T-helper 17 cell (primary cell): ENCODE measurements at places on chromosomes 6 and 20.

- peak overlapping the region; percentile 98 for H3K27ac ChIP-seq
- peaks cover 2% of the 10 kb centered on the region for H3K36me3 ChIP-seq
- H3K27me3 ChIP-seq: no peaks in the 10 kb centered on the region
- peak overlapping the region; percentile 98 for H3K4me3 ChIP-seq
- DNase-seq: no peak
- peaks cover 15% of the 10 kb centered on the region for H3K4me1 ChIP-seq
Measured at GRCh38 chr20:35277127-35277526, 795 bp downstream of the MMP24OS start.

DNA sequence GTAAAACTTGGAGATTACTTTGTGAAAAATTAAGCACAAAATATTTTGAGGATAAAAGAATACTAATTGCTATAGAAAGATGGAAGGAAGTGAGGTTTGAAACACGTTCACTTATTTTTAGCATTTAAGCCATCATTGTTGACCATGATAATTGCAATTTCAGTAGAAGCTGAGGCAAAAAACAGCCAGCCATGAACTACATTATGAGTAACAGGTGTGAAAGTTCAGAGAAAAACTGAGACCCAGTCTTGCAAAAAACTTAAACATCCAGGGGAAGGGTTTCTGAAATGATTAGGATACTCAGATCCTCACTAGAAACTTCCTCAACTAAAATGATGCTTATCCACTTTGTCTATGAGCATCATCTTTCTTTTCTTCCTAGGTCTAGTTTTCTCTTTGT lies 619.4 kb downstream of the PHF3 start:
- DNase-seq: no peak
- no peaks in the 10 kb centered on the region for H3K4me1 ChIP-seq
- no peaks in the 10 kb centered on the region for H3K36me3 ChIP-seq
- no peak overlapping the region for H3K4me3 ChIP-seq
- no peak overlapping the region for H3K27ac ChIP-seq

GRCh38 chr6:42784717-42785498 lies 3.1 kb downstream of the BICRAL start:
- peaks cover 7% of the 10 kb centered on the region for H3K36me3 ChIP-seq
- no peaks in the 10 kb centered on the region for H3K27me3 ChIP-seq
- H3K4me1 ChIP-seq: peaks cover 37% of the 10 kb centered on the region
- DNase-seq: no peak

- no peak for DNase-seq
- H3K36me3 ChIP-seq: peaks cover 10% of the 10 kb centered on the region
- H3K27ac ChIP-seq: peak overlapping the region; percentile 62
- H3K4me3 ChIP-seq: no peak overlapping the region
Measured at GRCh38 chr20:37236462-37236861, 25.2 kb downstream of the GHRH start.

- H3K36me3 ChIP-seq: peaks cover 7% of the 10 kb centered on the region
- peak; percentile 10 for DNase-seq
Measured at GRCh38 chr6:6724539-6725467, 136.3 kb downstream of the LY86 start.

DNA sequence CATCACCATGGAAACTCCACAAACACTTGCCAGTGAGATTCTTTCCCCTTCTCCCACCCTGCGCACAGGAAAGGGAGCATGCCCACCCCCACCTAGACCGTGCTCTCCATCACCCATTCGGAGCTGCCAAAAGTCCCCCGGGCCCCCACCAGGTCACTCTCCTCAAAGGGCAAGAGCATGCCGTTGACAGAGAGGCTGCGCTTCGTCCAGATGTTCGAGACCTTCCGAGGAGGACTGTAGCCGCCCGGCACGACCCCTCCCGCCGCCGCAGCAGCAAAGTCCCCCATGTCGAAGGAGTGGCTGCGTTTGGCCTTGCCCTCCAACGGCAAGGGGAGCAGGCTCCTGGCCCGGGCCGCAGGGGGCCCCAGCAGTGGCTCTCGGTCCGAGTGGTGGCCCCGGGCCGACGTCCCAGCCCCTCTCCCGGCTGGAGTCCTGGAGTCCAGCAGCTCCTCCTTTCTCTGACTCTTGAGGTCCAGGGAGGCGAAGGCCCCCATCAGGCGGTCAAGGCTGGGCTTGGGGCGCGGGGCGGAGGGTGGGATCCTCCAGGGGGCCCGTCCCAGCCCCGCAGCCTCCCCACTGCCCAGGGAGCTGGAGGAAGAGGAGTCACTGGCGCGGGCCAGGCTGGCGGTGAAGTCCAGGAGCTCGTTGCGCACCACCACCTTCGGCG lies 195.2 kb downstream of the LRFN2 start:
- DNase-seq: no peak
- no peak overlapping the region for H3K4me3 ChIP-seq
- H3K27ac ChIP-seq: no peak overlapping the region
- peaks cover 24% of the 10 kb centered on the region for H3K27me3 ChIP-seq
- peaks cover 7% of the 10 kb centered on the region for H3K4me1 ChIP-seq
- peaks cover 6% of the 10 kb centered on the region for H3K36me3 ChIP-seq

GRCh38 chr6:130204322-130204721 lies 18.4 kb downstream of the SAMD3 start:
- no peaks in the 10 kb centered on the region for H3K27me3 ChIP-seq
- H3K4me3 ChIP-seq: no peak overlapping the region
- H3K4me1 ChIP-seq: peaks cover 12% of the 10 kb centered on the region
- no peak overlapping the region for H3K27ac ChIP-seq
- DNase-seq: no peak

GRCh38 chr20:40532103-40532502 lies 156.9 kb downstream of the MAFB start:
- H3K27ac ChIP-seq: no peak overlapping the region
- H3K27me3 ChIP-seq: no peaks in the 10 kb centered on the region
- DNase-seq: no peak
- H3K4me3 ChIP-seq: no peak overlapping the region
- no peaks in the 10 kb centered on the region for H3K4me1 ChIP-seq

GRCh38 chr6:143701349-143702234 lies 23.8 kb downstream of the PHACTR2 start:
- peaks cover 19% of the 10 kb centered on the region for H3K4me1 ChIP-seq
- no peaks in the 10 kb centered on the region for H3K36me3 ChIP-seq
- H3K27me3 ChIP-seq: no peaks in the 10 kb centered on the region
- DNase-seq: no peak
- no peak overlapping the region for H3K4me3 ChIP-seq
- no peak overlapping the region for H3K27ac ChIP-seq

DNA sequence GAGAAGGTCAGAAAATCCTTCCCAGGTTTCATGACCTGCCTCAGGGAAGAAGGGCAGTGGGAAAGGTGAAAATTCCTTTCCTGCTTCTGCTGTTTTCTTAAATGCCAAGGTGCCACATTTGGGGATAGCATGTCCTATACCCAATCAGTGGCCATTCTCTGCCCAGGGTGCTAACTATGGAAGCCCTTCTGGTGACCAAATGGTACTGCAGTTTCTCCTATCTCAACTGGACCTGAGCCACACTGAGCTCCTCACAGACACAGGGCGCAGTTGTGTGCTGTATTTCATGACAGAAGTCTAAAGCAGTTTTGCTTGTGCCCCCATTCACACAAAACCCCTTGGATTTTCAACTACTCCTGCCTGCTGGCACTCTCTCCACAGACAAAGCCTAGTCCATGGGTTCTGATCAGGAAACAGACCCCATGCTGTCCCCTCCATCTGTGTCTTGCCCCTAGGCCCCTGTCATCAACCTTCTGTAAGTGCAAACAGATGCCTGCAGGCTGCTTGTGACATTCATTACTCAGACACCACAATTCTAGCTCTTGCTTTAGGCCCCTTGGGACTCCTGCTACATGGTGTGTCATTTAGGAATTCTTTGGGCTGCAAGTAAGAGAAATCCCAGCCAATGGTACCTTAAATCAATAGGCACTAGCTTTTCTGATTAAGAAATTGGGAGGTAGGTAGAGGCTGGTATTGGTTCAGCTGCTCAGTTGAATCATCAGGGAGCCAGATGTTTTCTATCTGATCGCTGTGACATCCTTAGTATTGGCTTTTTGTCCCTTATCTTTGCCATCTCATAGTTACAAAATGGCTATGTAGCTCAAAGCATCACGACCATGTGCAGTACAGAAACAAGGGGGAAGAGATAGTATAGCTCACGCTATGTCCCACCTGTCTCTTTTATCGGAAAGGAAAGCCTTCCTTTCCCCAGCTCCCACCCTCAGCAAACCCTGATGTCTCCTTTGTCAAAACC lies 147.8 kb downstream of the CD83 start:
- peaks cover 3% of the 10 kb centered on the region for H3K4me1 ChIP-seq
- DNase-seq: no peak
- H3K36me3 ChIP-seq: no peaks in the 10 kb centered on the region
- H3K27me3 ChIP-seq: no peaks in the 10 kb centered on the region
- H3K27ac ChIP-seq: no peak overlapping the region

- H3K36me3 ChIP-seq: peaks cover 2% of the 10 kb centered on the region
- H3K4me3 ChIP-seq: no peak overlapping the region
- H3K27ac ChIP-seq: no peak overlapping the region
- peaks cover 3% of the 10 kb centered on the region for H3K4me1 ChIP-seq
- H3K27me3 ChIP-seq: peaks cover 60% of the 10 kb centered on the region
Measured at GRCh38 chr20:2617099-2617714, 35.2 kb upstream of the NOP56 start.

GRCh38 chr6:66278115-66278514 lies 571.1 kb upstream of the EYS start:
- H3K27me3 ChIP-seq: no peaks in the 10 kb centered on the region
- no peak overlapping the region for H3K27ac ChIP-seq
- H3K4me3 ChIP-seq: no peak overlapping the region
- H3K4me1 ChIP-seq: no peaks in the 10 kb centered on the region

GRCh38 chr6:122722746-122723145 lies 56.8 kb upstream of the FABP7 start:
- peaks cover 4% of the 10 kb centered on the region for H3K27me3 ChIP-seq
- H3K4me1 ChIP-seq: no peaks in the 10 kb centered on the region
- H3K27ac ChIP-seq: no peak overlapping the region
- no peaks in the 10 kb centered on the region for H3K36me3 ChIP-seq
- DNase-seq: no peak

- no peaks in the 10 kb centered on the region for H3K27me3 ChIP-seq
- no peaks in the 10 kb centered on the region for H3K4me1 ChIP-seq
- H3K4me3 ChIP-seq: no peak overlapping the region
- no peak overlapping the region for H3K27ac ChIP-seq
Measured at GRCh38 chr20:10876558-10876957, 202.8 kb upstream of the JAG1 start.

DNA sequence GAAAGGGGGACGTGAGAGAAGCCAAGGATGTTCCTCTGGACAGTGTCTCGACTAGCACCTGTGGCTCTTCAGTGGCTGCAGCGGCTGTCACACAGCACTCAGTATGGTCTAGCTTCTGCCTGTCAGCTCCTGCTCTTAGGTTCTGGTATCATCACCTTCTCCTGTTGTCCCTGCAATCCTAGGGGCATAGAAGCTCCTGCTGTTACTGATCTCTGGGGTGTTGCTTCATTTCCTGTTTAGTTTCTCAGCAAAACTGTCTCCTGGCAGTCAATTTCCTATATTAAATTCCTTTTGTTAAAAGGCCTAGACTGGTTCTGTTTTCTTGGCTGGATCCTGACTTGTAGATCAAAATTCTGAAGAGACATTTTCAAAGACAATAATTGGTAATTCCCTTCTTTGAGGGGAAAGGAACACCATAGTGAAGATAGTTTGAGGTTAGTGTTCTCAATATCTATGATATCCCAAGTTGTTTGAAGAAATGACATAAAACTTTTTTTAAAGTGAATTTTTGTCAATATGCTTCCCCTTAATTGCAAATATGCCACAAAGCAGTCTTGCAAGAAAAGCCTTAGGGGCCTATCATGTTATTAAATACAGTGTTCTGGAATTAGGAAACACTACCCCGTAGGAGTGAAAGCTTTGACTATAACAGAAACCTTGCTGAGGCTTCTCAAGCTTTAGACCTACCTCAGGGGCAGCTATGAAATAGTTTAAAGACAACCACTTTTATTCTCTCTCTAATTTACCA lies 148.5 kb downstream of the KIF6 start:
- H3K27me3 ChIP-seq: no peaks in the 10 kb centered on the region
- H3K4me1 ChIP-seq: no peaks in the 10 kb centered on the region

- H3K4me1 ChIP-seq: peaks cover 17% of the 10 kb centered on the region
- peak; percentile 13 for DNase-seq
- peak overlapping the region; percentile 74 for H3K27ac ChIP-seq
- H3K4me3 ChIP-seq: peak overlapping the region; percentile 79
- peaks cover 35% of the 10 kb centered on the region for H3K27me3 ChIP-seq
Measured at GRCh38 chr6:26501482-26501986, 1.4 kb downstream of the BTN1A1 start.

- H3K27me3 ChIP-seq: peaks cover 28% of the 10 kb centered on the region
- no peak for DNase-seq
- H3K36me3 ChIP-seq: no peaks in the 10 kb centered on the region
- no peak overlapping the region for H3K4me3 ChIP-seq
- no peaks in the 10 kb centered on the region for H3K4me1 ChIP-seq
Measured at GRCh38 chr20:41830702-41831101, 212.5 kb upstream of the CHD6 start.

- H3K27ac ChIP-seq: peak overlapping the region; percentile 97
- DNase-seq: no peak
- H3K27me3 ChIP-seq: no peaks in the 10 kb centered on the region
- H3K4me3 ChIP-seq: peak overlapping the region; percentile 95
- peaks cover 6% of the 10 kb centered on the region for H3K36me3 ChIP-seq
Measured at GRCh38 chr6:161272635-161273273, 1.1 kb downstream of the AGPAT4 start.

DNA sequence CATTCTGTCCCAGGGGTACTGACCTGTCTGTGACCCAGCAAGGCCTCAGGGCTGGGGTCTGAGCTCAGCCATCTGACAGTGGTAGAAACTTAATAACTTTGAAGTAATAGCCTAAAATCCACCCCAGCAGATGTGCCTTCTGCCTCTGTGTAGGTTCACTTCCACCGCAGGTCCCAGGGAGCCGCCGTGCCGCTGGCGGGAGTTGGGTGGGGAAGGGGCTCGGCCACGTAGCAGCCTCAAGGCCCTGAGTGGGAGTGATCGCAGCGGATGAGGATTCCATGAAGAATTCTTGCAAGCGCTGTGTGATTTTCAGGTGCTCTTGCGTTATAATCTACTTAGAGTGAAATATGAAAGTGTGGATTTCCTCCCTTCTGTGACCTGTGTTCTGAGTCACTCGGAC lies 163.7 kb downstream of the DTNBP1 start:
- H3K4me1 ChIP-seq: no peaks in the 10 kb centered on the region
- no peaks in the 10 kb centered on the region for H3K27me3 ChIP-seq
- no peak overlapping the region for H3K4me3 ChIP-seq
- H3K27ac ChIP-seq: peak overlapping the region; percentile 41
- DNase-seq: no peak
- H3K36me3 ChIP-seq: peaks cover under 1% of the 10 kb centered on the region

GRCh38 chr6:16140607-16141006 lies 11.7 kb downstream of the MYLIP start:
- peaks cover 17% of the 10 kb centered on the region for H3K36me3 ChIP-seq
- peak overlapping the region; percentile 10 for H3K4me3 ChIP-seq
- H3K27me3 ChIP-seq: no peaks in the 10 kb centered on the region
- peak overlapping the region; percentile 90 for H3K27ac ChIP-seq
- DNase-seq: no peak
- H3K4me1 ChIP-seq: peaks cover 46% of the 10 kb centered on the region

DNA sequence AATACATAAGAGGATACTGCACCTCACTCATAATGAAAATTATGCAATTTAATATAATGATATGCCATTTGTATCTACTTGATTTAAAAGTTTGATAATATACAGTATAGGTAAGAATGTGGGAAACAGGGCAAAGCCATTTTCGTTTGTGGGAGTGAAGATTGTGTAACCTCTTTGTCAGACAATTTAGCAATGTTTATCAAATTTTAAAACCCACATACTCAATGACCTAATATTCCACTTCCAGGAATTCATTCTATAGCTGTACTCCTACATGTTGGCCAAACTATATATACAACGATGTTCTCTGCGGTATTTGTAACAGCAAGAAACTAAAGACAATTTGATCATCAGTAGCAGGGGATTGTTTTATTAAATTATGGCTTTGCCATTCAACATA lies 17.8 kb upstream of the FKBP5 start:
- H3K27me3 ChIP-seq: no peaks in the 10 kb centered on the region
- DNase-seq: no peak
- H3K4me1 ChIP-seq: peaks cover 8% of the 10 kb centered on the region
- no peak overlapping the region for H3K27ac ChIP-seq
- H3K4me3 ChIP-seq: no peak overlapping the region
- peaks cover 4% of the 10 kb centered on the region for H3K36me3 ChIP-seq
